Globus pallidus (tissue), 1 donor: ENCODE measurements at places on chromosomes 11 and 22.

DNA sequence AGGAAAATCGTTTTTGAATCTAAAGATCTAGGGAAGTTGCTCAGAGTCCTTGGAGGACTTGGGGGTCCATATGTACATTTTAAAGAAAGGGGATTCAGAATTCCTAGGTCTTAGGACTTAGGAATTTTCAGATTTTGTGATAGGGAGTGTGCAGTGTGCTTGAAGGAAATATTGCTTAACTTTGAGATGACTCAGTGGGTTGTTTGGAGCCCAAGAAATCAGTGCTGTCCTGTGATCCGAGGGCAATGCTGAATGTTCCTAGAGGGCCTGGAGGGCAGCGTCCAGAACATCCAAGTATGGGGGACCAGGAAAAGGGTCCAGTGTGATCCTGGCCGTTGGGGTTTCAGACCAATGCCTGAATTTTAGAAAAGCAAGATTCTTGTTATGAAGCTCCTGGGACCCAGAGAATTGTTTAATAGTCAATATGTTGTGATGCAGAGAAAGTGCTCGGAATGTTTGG lies 3.1 kb upstream of the IGF2 start:
- DNase-seq: no peak

DNA sequence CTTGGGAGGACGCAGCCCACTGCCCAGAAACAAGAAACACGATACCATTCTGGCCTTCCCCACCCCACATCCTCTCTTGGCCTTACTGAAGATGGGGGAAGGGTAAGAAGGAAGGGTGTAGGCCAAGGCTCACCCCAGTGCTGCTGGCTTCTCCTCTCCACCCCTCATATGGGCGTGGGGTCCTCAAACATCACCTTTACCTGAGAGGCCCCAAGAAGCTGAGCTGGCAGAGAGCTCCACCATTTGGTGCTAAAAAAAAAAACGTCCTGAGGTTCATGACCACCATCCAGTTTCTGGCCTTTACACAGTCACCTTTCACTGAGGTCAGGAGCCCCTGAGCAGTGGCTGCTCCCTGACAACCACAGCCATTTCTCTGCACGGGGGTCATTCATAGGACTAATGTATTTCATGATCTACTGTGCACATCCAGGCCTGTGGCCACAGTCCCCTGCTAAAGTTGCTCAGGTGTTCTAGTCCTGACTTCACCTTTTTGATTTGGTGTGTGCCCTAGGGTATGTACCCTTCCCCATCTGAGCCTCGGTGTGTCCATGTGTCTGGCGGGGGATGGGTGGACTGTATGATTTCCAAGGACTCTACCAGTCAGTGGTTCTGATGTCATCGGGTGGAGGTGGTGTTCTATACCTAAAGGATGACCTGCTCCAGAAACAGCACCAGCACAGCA lies 15.1 kb downstream of the RHOG start:
- DNase-seq: no peak

DNA sequence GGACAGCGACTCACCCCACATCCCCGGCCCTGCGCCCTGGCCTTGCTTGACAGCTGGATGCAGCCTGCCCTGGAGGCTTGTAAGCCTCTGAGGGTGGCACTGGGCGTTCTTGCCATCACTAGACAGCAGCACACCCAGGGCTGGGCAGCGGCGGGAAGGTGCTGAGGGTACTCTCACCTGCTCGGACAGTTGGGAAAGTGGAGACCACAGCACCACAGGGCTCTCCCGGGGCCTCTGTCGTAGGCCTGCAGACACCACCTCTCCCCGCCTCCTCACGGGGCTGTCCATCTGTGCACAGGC lies 18.8 kb upstream of the BRSK2 start:
- DNase-seq: no peak

GRCh38 chr11:76798671-76799065 lies 15.5 kb downstream of the TSKU start:
- no peak for DNase-seq

- DNase-seq: no peak
These were observed 4.9 kb downstream of the STIM1 start for GRCh38 chr11:3860375-3860774.

DNA sequence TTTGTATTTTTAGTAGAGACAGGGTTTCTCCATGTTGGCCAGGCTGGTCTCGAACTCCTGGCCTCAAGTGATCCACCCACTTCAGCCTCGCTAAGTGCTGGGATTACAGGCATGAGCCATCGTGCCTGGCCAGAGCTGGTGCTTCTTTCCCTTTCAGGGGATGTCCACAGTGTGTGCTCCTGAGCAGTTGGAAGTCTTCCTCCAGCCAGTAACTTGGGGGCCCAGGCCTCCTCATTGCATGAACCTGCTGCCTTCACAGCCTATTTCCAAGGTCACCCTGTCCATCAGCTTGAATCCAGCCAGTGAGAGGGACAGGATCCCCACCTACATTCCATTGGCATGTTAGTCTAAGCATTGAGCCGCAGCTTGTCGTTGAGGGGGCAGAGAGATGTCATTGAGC lies 12.5 kb downstream of the RTL6 start:
- DNase-seq: no peak

- DNase-seq: peak; percentile 22
These were observed 95.2 kb upstream of the TP53I11 start for GRCh38 chr11:45045683-45046471.

DNA sequence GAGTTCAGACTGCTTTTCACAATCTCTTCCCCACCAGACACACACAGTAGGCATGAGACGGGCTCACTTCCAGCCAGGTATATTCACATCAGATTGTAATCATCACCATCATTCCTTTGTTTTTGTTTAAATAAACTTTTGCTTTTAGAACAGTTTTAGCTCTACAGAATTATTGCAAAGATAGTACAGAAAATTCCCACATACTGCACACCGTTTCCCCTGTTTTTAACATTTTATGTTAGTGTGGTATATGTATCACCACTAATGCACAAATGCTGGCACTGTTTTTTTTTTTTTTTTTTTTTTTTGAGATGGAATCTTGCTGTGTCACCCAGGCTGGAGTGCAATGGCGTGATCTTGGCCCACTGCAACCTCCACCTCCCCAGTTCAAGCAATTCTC lies 83.3 kb upstream of the ANO1 start:
- no peak for DNase-seq

DNA sequence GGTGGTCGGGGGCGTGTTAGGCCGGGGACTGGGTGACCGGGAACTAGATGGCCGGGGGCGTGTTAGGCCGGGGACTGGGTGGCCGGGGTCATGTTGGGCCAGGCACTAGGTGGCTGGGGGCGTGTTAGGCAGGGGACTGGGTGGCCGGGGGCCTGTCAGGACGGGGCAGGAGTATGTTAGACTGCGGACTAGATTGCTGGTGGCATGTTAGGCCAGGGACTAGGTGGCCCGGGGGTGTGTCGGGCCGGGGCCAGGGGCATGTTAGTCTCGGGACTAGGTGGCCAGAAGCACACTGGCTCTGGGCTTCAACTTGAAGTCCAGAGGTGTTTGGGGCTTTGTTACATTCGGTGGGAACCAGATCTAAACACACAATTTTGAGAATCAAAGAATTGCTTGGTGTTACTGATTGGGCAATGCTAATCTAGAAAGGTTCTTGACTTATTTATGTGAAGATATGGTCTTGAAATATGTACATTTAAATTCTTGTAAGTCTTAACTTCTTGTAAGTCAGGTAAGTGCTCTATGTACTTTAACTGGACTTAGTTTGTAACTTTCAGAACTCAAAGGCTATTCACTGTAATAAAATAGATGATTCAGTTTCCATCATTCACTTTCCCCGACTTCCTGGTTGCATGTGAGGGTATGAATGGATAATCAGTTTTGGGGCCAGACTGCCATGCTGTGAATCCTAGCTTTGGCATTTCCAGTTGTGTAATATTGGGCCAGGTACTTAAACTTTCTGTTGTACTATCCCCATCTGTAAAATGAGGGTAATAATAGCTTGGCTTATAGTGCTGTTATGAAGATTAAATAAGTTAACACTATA lies 1.1 kb downstream of the EXT2 start:
- DNase-seq: no peak

DNA sequence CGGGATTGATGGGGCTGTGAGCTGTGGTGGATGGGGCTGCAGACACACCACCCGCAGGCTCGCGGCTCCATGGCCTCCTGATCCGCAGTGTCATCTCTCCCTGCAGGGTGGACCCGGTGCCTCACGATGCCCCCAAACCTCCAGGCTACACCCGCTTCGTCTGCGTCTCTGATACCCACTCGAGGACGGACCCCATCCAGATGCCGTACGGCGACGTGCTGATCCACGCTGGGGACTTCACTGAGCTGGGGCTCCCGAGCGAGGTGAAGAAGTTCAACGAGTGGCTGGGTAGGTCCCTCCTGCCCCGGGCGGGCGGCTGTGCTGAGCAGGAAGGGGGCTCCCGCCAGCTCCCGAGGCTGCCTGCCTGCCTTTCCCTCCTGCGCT lies 23.1 kb downstream of the MPPED1 start:
- no peak for DNase-seq

DNA sequence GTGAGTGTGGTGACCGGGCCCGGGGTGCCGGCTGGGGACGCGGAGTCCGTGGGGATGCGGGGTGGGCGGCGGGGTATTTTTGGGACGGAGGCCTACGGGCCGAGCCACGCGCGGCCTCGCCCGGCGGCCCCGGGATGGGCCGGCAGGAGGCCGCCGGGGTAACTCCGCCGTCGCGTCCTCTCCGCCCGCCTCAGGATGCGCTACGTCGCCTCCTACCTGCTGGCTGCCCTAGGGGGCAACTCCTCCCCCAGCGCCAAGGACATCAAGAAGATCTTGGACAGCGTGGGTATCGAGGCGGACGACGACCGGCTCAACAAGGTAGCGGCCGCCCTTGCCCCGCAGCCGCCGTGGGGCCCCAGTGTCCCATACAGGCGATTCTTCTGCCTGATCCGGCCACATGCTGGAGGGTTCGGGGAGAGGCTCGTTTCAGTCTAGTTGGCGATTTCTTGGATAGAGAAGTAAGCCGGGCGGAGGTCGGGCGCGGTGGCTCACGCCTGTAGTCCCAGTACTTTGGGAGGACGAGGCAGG lies 337 bp downstream of the RPLP2 start:
- DNase-seq: no peak

GRCh38 chr11:62889484-62890437 lies 9.1 kb downstream of the SLC3A2 start:
- no peak for DNase-seq

- no peak for DNase-seq
These were observed 56.2 kb downstream of the DENND5A start for GRCh38 chr11:9208726-9209501.

DNA sequence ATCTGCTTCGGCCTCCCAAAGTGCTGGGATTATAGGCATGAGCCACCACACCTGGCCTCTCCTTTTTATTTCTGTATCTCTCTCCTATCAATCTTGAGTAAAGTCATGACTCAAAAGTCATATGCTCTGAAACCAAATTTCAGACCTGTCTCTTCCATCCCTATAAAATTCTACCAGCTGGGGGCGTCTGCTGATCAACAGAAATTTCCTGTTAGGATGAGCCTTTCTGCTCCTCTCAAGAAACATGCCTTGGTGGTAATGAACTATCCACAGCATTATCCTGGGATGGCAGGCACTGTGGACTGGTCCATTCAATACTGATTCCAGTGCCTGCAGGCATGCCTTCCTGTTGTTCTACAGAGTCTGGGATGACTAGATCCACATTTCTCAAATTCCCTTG lies 472.6 kb downstream of the NELL1 start:
- DNase-seq: no peak

DNA sequence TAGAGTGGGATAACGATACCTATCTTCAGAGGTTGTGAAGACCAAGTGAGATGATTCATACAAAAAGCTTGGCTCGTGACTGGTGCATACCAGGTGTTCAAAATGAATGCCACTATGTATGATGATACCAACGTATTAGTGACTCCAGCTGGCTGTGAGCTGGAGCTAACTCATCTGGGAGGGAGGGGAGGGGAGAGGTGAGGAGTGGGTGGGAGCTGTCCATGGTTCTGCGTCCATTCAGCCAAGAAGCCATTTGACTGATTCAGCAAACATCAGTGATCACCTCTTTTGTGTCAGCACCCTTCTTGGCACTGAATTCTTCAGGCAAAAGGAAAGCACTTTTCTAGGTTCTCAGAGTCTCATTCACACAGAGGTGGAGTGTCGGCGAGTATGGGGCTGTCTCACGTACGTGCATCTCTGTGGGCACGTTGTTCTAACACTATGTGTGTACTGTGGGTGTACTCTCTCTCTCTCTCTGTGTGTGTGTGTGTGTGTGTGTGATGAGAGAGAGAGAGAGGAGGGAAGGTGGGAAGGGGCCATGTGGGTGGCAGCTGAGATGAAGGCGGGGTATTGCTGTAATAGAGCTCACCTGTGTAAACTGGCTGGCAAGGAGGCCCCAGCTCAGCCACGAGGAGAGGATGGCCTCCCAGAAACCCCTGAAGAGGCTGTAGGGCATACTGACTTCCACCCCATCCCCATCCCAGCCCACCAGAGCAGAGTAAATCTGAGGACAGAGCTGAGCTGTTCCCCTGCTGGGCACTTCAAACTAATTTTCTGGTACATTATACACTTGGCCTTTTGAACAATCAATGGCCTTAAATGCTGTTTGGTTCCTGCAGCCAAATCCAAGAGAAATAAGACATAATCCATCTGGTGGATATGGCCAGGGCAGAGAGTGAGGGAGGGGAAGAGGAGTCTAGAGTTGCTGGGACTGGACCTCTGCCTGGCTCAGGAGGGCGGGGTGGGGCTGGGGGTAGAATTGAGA lies 96.1 kb upstream of the THY1 start:
- no peak for DNase-seq

GRCh38 chr11:107623183-107623582 lies 32.2 kb downstream of the ELMOD1 start:
- no peak for DNase-seq

DNA sequence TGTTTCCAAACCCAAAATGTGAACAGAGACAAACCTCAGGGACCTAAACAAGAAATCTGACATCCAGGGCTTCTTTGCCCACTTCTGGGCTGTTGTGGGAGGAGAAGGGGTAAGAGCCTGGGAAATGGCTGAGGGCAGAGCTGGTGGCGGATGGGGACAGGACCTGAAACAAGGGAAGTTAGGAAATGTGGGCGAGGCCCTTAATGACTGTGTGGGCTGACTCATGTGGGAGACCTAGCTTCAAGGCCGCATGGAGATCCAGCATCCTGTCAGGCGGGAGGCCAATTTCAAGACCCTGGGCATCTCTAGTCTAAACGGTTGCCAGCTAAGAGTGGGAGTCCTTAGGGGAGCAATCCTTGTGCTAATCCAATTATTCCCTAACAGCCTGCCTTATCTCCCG lies 2.1 kb upstream of the OAF start:
- no peak for DNase-seq

- peak; percentile 87 for DNase-seq
These were observed 6.7 kb downstream of the USP2 start for GRCh38 chr11:119374632-119375336.

- DNase-seq: no peak
These were observed 53.0 kb downstream of the SCUBE1 start for GRCh38 chr22:43289976-43290721.

DNA sequence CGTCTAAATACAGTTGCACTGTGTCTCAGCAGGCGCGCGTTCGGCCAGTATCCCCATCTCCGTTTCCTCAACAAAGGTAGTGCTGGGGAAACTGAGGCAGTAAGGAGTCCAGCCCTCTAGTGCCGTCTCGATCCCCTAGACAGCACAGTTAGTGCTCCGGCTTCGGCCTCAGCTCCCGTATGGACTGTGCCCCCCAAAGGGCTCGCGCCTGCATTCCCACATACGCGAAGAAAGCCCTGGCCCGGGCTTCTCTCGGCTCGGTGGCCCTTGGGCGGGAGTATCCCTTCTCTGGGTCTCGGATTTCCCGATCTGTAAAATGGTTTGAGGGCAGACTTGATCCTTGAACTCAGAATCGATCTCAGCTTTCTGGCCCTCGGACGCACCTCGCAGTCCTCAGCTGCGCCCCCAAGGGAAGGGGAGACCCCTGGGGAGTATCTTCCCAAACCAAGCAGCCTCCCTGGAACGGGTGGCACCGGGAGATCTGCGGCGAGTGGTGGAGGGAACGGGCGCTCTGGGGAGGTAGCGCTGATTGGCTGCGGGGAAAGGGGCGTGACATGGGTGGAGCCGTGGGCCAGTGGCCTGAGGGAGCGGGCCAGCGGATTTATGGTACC lies 759 bp upstream of the PEX16 start:
- DNase-seq: peak; percentile 85
